GDM1 (cell line): ENCODE measurements at places on chromosomes 6 and 20.

GRCh38 chr6:158799051-158799792 is 19.9 kb downstream of the EZR start:
- no peak for DNase-seq

DNA sequence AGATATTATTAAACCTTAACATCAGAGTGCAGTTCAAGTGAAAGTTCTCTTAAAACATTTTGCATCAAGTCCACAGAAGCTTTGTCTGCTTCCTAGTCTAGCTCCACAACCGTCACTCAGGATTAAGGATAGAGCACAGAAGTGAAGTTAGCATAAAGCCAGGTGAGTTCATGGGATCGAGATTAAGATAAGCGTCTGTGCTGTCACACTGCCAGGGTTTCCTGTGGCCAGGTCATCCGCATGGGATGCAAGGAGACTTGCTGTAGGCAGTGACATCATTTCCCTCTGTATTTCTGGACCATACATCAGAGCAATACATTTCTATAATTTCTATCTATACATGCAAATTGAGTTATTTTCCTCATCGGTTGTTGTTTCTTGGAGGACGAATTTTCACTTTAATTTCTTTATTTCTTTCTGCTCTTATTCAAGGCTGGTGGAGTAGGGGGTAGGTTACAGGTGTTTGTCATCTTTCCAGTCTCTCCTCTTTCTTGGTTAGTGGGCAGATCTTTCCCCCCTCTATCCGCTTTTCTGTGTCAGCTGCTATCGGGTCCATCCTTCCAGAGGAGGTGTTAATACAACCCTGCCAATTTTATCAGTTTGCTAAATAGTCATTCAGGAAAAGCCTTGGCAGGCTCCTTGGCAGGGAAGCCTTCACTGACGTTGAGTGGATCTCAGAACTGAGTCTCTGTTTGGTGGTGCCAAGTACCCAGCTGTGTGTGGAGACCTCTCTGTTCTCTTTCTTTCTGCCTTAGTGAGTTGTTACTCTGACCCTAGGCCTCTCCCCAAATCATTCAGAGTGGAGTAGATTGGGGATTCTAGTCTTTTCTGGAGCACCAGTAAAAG is 307.6 kb upstream of the MAP3K7 start:
- DNase-seq = no peak

DNA sequence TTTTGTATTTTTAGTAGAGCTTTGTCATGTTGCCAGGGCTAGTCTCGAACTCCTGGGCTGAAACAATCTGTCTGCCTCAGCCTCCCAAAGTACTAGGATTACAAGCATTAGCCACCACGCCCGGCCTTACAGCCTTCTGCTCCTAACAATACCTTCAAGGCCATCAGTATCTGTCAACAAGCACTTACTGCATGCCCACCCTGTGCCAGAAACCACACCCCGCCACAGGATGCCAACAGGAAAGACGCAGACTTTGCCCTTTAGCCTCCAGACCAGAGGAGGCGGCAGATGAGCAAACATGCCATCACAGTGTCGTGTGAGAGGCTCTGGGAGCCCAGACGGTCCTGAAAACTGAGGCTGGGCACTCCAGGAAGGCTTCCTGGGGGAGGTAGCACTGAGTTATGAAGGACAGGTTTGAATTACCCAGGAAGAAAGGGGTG is 34.7 kb upstream of the TGM3 start:
- no peak for DNase-seq

- no peak for DNase-seq
These were observed 63.5 kb upstream of the ASCC3 start for GRCh38 chr6:100944644-100945043.

DNA sequence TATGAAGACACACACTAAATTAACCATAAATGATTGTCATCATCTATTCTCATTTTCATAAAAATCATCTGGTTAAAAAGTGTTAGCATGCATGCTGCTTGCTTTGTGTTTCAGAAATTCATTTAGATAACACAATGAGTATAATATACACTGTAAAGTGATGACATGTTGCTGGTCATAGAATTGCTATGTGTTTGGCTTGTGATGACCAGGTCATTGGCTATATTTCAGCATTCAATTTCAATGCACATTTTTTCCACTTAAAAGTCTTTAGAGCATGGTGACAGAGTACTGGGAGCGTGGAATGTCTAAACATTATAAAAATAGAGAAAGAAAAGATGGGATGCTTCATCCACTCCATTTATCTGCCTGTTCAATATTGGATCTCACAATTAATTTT is 1291.1 kb upstream of the MAP3K7 start:
- DNase-seq = no peak

DNA sequence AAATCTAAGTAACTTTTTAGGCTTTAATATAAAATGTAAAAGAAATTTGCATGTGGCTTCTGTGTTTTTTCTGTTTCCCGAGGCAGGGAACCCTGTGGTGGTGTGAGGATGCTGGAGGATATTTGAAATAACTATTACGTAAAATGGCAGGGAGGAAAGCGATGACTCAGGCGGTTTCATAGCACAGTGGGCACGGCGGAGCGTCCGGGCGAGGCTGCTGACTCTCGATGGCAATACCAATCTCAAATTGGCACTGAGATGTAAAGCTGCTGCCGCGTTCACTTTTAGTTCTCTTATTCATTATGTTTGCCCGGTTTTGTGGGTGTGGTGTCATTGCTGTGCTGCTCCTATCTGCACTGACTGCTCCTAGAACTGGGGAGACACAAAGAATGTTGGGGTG is 254.3 kb downstream of the THBS2 start:
- DNase-seq = no peak

DNA sequence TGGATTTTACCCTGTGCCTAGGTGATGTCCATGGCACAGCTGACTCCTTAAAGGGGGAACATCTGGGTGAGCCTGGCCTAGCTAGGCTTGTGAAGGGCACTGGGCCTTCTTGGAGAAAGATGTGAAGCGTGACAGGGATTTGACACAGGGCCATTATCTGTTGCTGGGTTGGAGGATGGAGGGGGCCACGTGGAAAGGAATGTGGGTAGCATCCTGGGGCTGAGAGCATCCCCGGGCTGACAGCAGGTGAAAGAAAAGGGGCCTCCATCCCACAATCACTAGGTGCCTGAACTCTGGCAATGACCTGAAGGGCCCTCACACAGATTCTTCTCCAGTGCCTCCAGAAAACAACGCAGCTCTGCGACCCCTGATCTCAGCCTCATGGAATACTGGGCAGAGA is 124.7 kb downstream of the DTNBP1 start:
- no peak for DNase-seq

DNA sequence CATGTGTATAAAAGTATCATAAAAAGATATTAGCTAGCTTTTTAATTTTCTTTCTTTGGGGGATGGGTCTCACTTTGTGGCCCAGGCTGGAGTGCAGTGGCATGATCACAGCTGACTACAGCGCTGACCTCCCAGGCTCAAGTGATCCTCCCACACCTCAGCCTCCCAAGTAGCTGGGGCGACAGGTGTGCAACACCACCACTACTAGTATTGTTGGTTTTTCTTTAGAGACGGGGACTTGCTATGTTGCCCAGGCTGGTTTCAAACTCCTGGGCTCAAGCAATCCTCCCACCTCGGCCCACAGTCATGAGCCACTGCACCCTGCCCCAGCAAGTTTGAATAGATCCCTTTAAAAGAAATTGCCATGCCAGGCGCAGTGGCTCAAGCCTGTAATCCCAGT is 6.5 kb downstream of the TCFL5 start:
- DNase-seq = no peak

DNA sequence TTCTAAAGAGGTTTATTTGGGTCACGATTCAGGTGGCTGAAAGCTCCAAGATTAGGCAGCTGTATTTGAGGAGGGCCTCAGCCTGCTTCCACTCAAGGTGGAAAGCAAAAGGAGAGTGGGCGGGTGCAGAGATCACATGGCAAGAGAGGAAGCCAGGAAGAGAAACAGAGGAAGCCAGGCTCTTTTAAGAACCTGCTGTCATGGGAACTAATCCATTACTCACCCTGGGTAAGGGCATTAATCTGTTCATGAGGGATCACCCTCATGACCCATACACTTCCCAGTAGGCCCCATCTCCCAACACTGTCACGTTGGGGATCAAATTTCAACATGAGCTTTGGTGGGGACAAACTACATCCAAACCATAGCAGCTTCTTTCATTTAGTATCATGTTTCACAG is 53.9 kb downstream of the DHX35 start:
- DNase-seq = no peak

- no peak for DNase-seq
These were observed 7.3 kb downstream of the EYA4 start for GRCh38 chr6:133248241-133249001.

GRCh38 chr20:9974324-9974723 is 60.5 kb upstream of the ANKEF1 start:
- no peak for DNase-seq

- no peak for DNase-seq
These were observed 46.3 kb upstream of the HSF2 start for GRCh38 chr6:122352981-122353664.

GRCh38 chr6:15824811-15825210 is 162.0 kb upstream of the DTNBP1 start:
- DNase-seq = no peak

DNA sequence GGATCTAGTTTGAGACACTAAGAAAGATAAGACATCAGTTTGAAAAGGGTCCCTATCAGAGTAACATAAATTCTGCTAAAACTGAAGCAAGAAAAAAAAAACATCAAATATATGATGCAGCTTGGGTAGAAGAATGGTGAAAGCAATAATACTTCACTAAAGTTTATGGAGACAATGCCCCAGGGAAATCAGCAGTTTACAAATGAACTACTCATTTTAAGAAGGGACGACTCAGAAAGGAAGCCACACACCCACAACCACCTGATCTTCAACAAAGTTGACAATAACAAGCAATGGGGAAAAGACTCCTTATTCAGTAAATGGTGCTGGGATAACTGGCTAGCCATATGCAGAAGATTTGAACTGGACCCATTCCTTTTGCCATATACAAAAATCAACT is 143.5 kb downstream of the TPBG start:
- DNase-seq = no peak

GRCh38 chr6:129871221-129871620 is 10.1 kb upstream of the TMEM244 start:
- no peak for DNase-seq

DNA sequence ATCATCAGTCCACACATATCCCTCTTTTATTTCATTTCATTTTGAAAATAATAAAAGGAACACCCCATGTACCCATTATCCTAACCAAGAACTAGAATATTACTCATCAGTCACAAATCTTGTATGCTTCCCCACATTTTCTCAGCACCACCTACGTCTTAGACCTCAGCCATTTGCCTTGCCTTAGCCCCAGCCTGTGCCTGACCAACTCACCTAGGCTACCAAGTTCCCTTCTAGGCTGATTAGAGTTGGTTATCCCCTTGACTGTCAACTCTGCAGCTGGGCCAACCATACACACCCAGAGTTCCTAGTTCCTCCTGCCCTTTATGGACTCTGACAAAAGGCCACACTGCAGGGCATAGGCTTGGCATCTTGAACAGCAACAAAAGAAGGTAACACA is 33.4 kb upstream of the IPCEF1 start:
- no peak for DNase-seq

GRCh38 chr6:135901774-135902524 is 50.4 kb downstream of the PDE7B start:
- DNase-seq = no peak

DNA sequence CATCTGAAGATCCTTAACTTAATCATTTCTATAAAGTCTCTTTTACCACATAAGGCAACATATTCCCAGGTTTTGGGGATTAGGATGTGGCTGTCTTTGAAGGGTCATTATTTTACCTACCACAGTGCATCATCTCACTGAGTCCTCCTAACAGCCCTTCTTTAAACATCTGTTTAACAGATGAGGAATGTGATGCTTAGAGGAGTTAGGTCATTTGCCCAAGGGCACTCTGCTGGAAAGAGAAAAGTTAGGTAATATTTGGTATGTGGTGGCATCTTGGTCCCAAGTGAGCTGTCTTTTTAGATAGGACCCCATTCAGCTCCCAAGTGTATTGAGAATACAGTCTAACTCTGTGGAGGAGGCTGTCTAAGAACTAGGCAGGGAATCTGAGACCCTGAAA is 11.0 kb downstream of the MMP24 start:
- DNase-seq = no peak

DNA sequence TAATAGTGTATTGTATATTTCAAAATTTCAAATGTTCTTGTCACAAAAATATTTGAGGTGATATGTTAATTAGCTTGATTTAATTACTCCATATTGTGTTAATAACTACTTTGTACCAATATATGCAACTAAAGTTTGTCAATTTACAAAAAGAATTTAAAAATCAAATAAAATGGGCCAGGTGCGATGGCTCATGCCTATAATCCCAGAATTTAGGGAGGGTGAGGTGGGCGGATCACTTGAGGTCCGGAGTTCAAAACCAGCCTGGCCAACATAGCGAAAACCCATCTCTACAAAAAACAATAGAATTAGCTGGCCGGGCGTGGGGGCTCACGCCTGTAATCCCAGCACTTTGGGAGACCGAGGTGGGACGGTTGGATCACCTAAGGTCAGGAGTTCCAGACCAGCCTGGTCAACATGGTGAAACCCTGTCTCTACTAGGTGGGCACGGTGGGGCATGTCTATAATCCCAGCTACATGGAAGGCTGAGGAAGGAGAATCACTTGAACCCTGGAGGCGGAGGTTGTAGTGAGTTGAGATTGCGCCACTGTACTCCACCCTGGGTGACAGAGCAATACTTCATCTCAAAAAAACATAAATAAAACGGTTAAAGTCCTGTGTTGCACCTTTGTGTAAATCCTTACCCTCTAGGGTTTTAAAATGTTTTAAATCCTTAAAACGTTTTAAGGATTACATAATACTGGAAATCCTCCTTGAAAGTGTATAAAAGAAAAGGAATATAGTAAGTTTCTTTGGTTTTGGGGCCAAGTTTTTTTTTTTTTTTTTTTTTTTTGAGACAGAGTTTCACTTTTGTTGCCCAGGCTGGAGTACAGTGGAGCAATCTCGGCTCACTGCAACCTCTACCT is 4.0 kb downstream of the HSPA1B start:
- DNase-seq = no peak

GRCh38 chr6:13183415-13184088 is 144.8 kb downstream of the TBC1D7 start:
- DNase-seq = no peak

GRCh38 chr20:63522981-63523611 is 2.5 kb downstream of the PPDPF start:
- DNase-seq = no peak

- DNase-seq = no peak
These were observed 137.7 kb downstream of the LCA5 start for GRCh38 chr6:79399499-79399898.

DNA sequence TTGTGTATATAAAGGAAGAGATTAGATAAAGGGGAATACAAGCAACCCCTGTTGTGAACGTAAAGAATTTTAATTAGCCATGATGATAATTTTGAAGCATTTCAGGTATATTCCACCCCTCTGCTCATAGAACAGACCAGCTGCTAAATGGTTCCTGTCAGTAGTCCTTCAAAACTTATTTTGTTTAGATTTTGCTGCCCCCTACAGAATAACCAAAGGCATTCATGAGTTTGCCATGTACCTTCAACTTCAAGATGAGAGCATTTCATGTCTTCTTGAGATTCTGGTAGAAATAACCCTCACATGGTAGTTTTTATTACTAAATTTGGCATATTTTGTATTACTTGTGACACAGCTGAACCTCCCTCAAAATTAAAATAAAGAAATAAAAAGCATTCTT is 1586.7 kb downstream of the HACE1 start:
- no peak for DNase-seq

GRCh38 chr20:61734733-61735502 is 330.8 kb downstream of the TAF4 start:
- DNase-seq = no peak

GRCh38 chr6:169974663-169975062 is 223.2 kb downstream of the ERMARD start:
- DNase-seq = no peak

- DNase-seq = no peak
These were observed 40.4 kb downstream of the TRAM2 start for GRCh38 chr6:52536424-52536916.
